Testis (tissue), 5 donors: ENCODE measurements at places on chromosomes 5 and 9. TPM values are rescaled to one million over a fixed set of nuclear protein-coding genes. Genes with fewer than 3 reads are reported as not detected.

- DNase-seq: no peak
Observed at GRCh38 chr5:73171495-73171894, 1.5 kb upstream of the TMEM174 start.

Gene TRPM3
- polyA plus RNA-seq: 4.1 TPM

Gene FOXD4L5
- polyA plus RNA-seq: not detected

- DNase-seq: no peak
Observed at GRCh38 chr9:124724415-124725067, 46.6 kb downstream of the NR6A1 start.

- DNase-seq: no peak
Observed at GRCh38 chr5:3091040-3091774, 339.7 kb upstream of the IRX2 start.

Gene OSTF1
- polyA plus RNA-seq: 34.2 TPM

- no peak for DNase-seq
Observed at GRCh38 chr9:122318284-122318683, 52.5 kb upstream of the PTGS1 start.

Gene PHF24
- polyA plus RNA-seq: 44.8 TPM

GRCh38 chr5:77791356-77791755 is 15.2 kb upstream of the TBCA start:
- DNase-seq: peak; percentile 91
